ENCODE measurements at places on chromosomes 3 and 15. TPM values are rescaled to one million over a fixed set of nuclear protein-coding genes. Genes with fewer than 3 reads are reported as not detected.
A peak's percentile ranks its signal among the peaks of the same experiment; 100 is the strongest.

GRCh38 chr3:137992592-137992991, 17.4 kb upstream of the CLDN18 start:
- H3K4me1 ChIP-seq = no peaks in the 10 kb centered on the region
- no peak for DNase-seq
- H3K4me3 ChIP-seq = no peak overlapping the region
- H3K36me3 ChIP-seq = no peaks in the 10 kb centered on the region
- no peak overlapping the region for H3K27ac ChIP-seq
- no peaks in the 10 kb centered on the region for H3K27me3 ChIP-seq

SEMA5B gene
- 0.56 TPM for total RNA-seq

GRCh38 chr3:114207768-114208167, 28.9 kb upstream of the DRD3 start:
- H3K4me1 ChIP-seq = peaks cover 2% of the 10 kb centered on the region
- DNase-seq = no peak
- H3K4me3 ChIP-seq = no peak overlapping the region
- no peaks in the 10 kb centered on the region for H3K27me3 ChIP-seq

DNA sequence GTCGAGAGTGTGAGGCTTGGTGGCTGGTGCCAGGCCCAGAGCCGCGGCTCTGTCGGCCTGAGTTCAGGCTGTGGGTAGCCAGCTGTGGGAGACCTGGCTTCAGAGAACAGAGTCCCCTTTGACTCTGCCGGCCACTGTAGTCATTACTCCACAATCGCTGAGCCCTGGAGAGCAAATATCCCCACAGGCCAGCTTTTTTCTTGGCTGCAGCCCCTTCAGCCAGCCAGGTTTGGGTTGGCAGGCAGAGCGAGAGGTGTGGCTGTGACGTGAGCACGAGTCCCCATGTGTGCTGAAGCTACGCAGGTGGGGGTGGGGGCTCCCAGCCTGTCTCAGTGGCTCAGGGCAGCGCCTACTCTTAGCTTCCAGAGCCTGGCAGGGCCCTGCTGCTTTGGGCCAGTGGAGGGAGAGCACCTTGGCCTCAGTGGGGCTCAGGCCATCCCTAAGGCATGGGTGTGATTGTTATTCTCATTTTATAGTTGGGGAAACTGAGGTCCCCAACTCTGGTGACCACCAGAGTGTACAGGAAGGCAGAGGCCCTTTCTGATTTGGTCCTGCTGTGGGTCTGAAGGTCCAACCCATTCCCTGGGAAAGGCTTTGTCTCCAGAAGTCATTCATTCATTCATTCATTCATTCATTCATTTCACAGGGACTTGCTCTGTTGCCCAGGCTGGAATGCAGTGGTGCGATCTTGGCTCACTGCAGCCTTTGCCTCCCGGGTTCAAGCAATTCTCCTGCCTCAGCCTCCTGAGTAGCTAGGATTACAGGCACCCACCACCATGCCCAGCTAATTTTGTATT, 45.7 kb upstream of the LCTL start:
- peaks cover 17% of the 10 kb centered on the region for H3K4me1 ChIP-seq
- H3K36me3 ChIP-seq = no peaks in the 10 kb centered on the region
- peak overlapping the region; percentile 79 for H3K27ac ChIP-seq
- DNase-seq = peak; percentile 90
- no peak overlapping the region for H3K4me3 ChIP-seq

All from thyroid gland (tissue), 4 donors.